ENCODE measurements at places on chromosomes 3 and 15.
A peak's percentile ranks its signal among the peaks of the same experiment; 100 is the strongest.

DNA sequence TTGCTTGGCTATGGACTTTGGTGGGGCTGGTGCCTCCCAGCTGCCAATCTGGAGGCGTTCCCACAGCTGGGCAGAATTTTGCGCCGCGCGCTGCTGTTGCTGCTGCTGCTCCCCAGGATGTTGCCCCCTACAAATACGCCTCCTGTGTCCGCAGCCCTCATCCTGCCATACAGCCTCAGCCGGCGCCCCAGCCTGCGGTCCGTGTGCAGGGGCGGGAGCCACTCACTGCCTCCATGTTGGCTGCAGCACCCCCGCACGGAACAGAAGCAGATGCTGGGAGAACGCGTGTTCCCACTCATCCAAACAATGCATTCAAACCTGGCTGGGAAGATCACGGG, 197.7 kb upstream of the MCTP2 start:
- DNase-seq, result no peak

DNA sequence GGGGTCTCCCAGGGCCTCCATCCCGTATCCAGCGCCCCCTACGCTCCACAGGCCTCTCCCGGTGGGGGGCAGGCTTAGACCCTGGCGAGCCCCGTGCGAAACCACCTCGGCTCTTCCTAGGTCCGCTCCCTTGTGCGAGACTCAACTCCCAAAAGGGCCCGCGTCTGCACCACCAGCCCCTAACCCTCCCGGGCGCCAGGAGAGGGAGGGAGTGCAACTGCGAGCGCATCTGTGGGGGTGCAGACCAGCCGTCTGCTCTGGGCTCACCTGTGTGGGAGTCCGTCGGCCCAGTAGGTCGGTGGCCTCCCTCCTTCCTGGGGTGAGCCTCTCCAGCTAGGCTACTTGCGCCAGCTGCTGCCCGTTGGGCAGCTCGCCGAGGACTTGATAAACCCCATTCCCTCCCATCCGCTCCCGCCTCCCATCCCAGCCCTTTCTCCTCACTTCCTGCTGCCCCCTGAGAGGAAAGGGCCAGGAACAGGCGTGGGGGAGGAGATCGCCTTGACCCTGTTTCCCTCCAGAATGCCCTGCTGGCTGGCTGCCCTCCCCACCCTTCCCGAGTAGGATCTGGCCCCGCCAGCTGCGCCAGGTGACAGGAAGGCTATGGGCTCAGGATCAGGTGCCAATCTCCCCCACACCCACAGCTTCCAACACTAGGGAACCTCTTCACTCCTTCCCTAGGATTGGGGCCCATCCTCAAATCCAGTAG, at the start of gene HYAL2:
Gene HYAL2 (minus strand): TSS at position 360 of the 706 bp plus-strand sequence. CDS start 2,256 bp downstream, outside the sequence.
- DNase-seq, result no peak

DNA sequence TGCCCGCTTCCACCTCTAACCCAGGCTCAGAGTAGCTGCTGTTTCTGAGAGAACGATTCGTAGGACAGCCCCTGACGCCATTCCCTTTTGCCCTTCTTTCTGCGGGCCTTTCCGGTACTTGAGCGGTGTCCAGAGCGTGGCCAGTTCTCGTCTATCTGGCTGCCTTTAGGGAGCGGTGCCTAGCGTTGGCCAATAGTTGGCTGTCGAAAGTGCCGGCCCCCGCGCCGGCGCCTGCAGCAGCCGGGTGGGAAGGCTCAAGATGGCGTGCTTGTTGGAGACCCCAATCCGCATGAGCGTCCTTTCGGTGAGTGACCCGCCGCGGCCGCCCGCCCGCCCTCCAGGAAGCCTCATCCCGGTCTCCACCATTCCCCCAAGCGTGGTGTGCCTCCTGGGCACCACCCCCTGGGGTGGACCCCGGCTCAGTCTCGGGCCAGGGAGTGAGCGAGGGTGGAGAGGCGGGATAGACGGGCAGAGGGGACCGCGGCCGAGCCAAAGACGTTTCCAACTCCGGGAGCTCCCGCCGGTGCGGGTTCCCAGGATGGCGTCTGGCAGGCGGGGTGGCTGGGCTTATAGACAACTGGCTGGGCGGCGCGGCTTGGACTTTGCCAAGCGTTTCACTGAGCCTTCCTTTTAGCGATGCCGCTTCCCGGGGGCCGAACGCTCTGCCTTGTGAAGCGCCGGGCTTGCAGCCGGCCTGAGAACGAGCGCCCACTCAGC, at the start of gene ARMC8:
Gene ARMC8 (plus strand): TSS at position 6 of the 717 bp plus-strand sequence. CDS start 254 bp downstream, at position 260.
- no peak for DNase-seq

DNA sequence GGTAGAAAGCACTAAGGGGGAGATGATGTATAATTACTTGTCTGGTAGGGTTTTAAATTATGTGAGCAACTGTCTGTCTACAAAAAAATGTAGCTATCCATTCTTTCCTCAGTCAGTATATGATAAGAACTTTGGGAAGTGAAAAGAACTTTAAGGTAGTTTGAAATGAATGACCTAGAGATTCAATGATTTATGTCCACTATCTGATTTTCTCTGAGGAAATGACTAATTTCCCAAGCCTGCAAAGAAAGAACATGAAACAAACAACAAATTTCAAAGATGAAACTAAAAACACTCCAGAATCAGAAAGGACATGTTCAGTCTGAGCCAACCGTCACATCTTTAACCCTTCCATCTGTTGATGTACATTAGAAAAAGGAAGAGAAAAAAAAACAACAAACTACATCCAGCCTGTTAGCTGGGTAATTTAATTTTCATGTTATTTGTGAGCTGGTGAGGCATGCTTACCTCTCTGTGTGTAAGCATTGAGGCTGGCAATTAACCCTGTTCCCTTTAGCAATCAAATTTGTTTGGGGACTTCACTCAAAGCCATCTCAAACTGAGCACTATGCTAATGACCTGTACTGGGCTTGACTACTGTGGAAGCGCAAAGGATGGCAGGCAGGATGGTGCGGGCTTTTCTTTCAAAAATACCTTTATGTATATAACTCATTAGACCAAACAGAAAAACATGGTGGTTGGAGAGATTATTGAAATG, 220.1 kb downstream of the TUSC7 start:
- no peak for DNase-seq

- DNase-seq, result no peak
Observed at GRCh38 chr3:197169028-197169427, 129.4 kb downstream of the DLG1 start.

GRCh38 chr3:127675651-127676391, 3.1 kb downstream of the ABTB1 start:
- no peak for DNase-seq

GRCh38 chr3:11625376-11626083, 18.2 kb downstream of the VGLL4 start:
- no peak for DNase-seq

DNA sequence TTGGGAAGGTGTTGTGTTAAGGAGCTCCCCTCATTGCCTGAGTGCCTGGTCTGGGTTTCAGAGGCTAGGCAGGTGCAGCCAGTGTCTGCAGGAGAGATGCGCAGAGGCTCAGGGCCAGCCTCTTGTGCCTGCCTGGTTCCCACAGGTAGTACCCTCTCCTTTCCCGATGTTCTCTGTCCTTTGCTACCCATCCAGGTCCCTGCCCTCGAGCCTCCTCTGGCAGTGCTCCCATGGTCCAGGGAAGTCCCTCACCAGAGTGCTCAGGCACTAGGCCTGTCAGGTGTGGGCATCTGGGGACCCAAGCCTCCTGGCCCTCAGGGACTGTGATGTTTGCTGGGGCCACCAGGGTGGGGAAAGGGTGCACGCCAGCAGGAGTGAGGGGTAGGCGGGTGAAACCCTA, 5.0 kb downstream of the TRPM1 start:
- no peak for DNase-seq

GRCh38 chr3:185176750-185177359, 24.0 kb upstream of the C3orf70 start:
- DNase-seq, result peak; percentile 11

All from activated naive CD4-positive, alpha-beta T cell treated with Interleukin-2 at 50 U/mL for 16 hours (primary cell).